ENCODE measurements at places on chromosomes 16 and 17.

DNA sequence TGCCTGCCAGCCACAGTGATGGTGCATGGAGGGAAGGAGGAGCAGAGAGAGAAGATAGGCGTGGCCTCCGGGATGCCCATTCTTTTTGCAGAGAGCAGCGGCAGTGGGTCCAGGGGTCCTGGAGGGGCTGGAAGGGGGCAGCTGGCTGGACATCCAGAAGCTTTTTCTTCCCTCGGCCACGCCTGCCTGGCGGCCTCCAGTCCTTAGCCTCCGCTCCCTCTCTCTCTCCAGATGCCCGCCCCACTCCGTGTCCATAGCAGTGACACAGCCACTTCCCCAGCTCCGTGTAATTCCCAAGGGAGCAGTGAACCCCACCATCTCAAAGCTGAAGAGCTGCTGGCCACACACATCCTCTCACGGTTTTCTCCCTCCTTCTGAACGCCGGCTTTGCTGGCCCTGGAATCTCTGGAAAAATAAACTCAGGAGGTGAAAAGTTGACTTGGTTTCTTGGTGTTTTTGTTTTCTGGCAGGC is 26.3 kb upstream of the CDC42EP4 start:
- no peak for DNase-seq

- no peak for DNase-seq
Observed at GRCh38 chr16:67999985-68000384, 701 bp upstream of the DPEP2 start.

- DNase-seq, result peak; percentile 71
Observed at GRCh38 chr16:54936979-54937670, 6.5 kb downstream of the IRX5 start.

GRCh38 chr16:10325783-10326543 is 59.9 kb upstream of the ATF7IP2 start:
- no peak for DNase-seq

- peak; percentile 27 for DNase-seq
Observed at GRCh38 chr16:24834459-24835335, 11.1 kb upstream of the SLC5A11 start.

DNA sequence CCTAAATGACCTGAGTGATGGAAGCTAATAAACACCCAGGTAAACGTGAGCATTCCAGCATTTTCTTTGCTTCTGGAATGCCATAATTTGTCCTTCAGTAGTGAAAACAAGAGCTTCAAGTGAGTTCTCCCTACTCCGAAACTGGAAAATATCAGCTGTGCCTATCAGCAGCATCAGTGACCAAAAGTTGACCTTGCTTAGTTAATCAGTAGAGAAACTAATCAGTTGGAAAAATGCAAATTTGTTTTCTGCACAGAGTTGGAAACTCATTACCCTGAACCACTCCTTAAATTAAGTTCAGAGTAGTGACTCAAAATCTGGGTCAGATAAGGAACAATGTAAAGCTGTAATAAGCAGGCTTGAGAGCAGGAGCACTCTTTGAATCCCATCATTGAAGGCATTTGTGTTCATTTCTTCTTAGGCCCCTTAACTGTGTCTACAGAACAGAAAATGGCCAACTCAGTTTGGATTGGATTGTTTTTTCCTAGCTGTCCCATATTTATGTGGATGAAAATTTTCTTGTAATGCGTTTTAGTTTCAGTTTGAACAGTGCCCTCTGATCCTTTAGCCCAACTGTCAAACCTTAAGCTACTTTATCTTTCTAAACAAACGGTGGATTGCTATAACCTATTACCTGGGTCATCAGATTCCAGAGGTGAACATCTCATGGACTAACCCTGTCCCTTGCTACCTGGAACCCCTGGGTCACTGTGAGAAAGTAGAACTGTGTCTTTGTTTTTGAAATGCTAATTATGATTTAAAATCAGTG is 290.4 kb downstream of the TOX3 start:
- no peak for DNase-seq

- DNase-seq, result no peak
Observed at GRCh38 chr16:49531931-49532840, 158.6 kb downstream of the C16orf78 start.

DNA sequence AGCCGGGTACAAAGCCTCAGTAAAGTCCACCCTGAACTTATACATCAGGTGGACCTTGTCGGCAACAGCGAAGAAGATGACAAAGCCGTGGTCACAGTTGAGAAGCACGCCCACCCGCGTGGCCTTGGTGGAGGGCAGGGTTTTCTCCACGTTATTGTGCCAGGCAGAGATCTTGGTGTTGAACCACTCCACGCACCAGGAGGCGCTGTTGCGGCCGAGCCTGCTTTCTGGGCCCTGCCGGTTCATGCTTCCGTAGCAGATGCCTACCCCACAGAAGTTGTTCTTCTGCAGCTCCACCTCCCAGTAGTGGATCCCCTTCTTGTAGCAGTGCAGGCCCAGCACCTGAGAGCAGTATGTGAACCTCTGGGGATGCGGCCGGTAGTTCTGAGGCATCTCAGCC is 22.1 kb downstream of the TRIM25 start:
- peak; percentile 44 for DNase-seq

DNA sequence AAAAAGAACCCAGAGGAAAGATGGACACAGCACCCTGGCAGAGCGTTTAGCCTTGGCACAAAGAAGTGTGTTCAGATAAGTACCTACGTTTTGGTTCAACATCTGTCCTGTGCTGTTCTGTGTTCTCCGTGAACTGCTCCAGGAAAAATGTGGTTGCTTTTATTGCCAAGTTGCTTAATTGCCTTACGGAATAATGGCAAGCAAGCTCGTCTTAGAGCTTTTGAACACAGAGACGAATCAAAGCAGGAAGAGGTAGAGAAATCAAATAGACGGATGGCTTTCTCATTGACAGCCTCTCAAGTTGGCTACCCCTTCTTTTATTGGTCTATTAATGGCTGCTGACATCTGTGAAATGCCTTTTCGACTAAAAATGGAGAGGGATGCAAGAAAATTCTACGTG is 911.1 kb upstream of the EEF2KMT start:
- DNase-seq, result no peak

- no peak for DNase-seq
Observed at GRCh38 chr17:57211543-57211942, 44.8 kb upstream of the MSI2 start.

- DNase-seq, result no peak
Observed at GRCh38 chr17:79655672-79656290, 44.9 kb upstream of the RBFOX3 start.

- DNase-seq, result no peak
Observed at GRCh38 chr16:85536073-85536410, 77.1 kb upstream of the GSE1 start.

GRCh38 chr17:82912484-82913089 is 72.8 kb upstream of the ZNF750 start:
- DNase-seq, result no peak

- DNase-seq, result no peak
Observed at GRCh38 chr17:62963296-62963695, 2.7 kb upstream of the TANC2 start.

DNA sequence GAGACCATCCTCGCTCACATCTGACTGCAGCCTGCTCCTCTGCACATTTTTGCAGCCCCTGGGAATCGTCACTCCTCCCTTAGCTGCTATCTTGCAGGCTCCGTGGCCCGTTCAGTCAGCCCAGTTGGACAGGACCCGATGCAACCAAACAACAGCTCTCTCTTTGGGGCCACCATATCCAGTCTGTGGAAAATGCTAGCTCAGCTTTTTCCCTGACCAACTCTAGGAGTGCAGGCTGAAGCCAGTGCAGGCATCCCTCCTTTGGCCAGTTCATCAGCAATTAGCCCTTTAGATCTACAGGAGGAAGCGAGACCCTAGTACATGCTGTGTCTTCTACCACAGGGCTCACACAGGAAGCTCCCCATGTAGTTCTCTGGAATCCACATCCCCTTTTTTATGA is 182.1 kb downstream of the HS3ST3A1 start:
- DNase-seq, result no peak

DNA sequence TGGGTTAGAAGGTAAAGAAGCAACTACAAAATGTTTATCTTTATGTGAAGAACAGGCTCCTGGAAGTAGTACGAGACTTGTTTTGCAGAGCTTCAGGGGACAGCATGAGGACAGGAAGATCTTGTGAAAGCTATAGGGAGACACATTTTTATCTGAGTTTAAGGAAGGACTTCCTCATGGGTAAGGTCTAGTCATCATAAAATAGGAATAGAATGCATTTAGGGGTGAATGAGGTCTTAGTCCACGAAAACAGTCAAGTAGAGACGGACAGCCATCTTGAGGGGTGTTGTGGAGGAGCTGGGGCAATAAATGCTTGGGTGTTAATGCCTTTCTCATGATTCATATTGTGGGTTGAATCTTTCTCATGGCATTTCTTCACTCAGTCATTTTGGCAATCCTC is 24.3 kb downstream of the KCNJ16 start:
- DNase-seq, result no peak

- DNase-seq, result no peak
Observed at GRCh38 chr16:59122262-59122537, 388.1 kb upstream of the GOT2 start.

DNA sequence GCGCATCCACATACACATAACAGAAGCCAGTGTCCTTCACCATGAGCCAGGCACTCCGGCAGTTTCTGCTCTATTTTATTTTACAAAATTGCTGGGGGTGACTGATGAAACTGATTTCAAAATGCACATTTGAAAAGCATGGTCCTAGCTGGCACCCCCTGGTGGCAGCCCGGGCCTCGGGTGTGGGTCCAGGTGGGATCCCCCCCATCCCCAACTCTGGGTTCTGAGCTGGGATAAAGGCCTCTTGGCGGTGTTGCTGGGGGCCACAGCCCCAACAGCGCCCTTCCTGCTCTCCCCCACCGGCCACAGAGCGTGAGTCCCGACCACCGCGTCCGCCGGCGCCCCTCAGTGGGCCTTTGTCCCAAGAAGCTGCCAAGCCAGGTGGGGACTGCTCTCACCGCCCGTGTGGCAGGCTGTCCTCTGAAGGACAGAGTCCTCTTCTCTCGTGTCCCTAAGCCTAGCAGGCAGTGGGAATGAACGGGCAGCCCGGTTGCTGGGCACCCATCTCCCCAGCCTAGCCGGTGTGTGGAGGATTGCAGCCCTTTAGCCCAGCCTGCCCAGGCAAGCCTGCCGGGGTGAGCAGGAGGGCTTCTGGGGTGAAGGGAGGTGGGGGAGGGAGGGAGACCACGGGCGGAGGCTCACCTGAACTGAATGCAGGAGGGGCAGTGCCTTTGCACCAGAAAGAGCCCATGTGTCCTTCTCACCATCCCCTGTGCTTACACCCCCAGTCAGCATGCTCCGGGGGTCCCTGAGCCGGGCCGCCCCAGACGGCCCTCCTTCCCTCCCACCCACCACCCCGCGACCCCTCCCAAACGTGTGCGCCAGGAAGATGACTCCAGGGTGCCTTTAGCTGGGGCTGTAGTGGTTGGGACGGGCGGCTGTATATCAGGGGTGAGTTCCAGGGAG is 898 bp downstream of the SNAI3 start:
- DNase-seq, result peak; percentile 54

DNA sequence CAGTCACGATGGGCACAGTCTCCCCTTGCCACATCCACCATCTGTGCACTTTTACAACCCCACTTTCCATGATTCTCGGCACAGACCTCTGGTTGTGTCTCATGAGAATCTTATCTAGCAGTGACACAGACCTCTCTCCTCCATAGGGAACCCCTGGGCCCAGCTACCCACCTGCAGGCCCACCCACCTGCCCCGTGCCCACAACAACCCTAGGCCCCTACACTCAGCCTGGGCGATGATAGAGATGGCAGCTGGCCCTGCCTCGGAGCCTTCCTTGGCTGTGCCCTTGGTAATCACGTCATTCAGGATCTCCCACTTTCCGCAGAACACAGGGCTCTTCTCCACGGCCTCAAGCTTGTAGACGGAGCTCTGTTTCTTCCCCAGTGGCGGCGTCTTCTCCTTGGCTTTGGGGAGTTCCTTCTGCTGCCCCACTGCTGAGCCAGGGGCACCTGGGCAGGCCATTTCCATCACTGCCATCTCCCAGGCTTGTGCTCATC is 26.5 kb downstream of the MAP3K14 start:
- no peak for DNase-seq

- DNase-seq, result no peak
Observed at GRCh38 chr17:48990882-48991357, 6.3 kb upstream of the IGF2BP1 start.

- DNase-seq, result peak; percentile 36
Observed at GRCh38 chr17:14302091-14302430, 1.2 kb downstream of the HS3ST3B1 start.

GRCh38 chr17:75388476-75389030 is 16.9 kb downstream of the GRB2 start:
- DNase-seq, result no peak

Data from endothelial cell (in vitro differentiated cells).